ENCODE measurements at places on chromosomes 12 and 14.

DNA sequence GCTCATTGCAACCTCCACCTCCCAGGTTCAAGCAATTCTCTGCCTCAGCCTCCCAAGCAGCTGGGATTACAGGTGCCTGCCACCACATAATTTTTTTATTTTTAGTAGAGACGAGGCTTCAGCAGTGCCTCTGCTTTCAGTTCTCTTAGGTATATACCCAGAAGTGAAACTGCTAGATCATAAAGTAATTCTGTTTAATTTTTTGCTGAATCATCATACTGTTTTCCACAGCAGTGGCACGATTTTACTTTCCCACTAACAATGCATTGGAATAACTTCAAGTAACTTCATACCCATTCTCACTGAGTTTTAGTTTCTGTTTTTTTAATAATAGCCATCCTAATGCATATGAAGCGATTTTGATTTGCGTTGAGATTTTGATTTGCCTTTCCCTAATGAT is 148.0 kb upstream of the G2E3 start:
- DNase-seq, result no peak

- no peak for DNase-seq
Measured at GRCh38 chr14:35438910-35439713, 34.6 kb upstream of the NFKBIA start.

- no peak for DNase-seq
Measured at GRCh38 chr12:45989287-45989686, 1.1 kb downstream of the SCAF11 start.

DNA sequence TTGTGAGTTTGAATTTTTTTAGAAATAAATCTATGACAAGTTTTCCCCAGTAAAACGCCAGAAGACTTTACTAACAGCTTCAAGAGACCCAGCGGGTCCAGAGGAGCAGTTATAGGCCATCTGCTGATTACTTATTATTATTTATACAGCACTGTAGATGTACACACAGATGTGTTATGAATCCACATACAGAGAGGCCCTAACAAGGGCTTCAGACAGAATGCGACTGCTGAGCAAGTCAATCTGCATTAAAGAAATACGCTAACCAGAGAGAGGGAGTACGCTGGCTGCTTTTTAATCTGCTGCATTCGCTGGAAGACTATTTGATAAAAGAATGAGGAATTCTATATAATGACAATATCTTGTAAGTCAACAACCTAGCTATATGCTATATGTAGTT is 32.5 kb downstream of the ATF7 start:
- no peak for DNase-seq

DNA sequence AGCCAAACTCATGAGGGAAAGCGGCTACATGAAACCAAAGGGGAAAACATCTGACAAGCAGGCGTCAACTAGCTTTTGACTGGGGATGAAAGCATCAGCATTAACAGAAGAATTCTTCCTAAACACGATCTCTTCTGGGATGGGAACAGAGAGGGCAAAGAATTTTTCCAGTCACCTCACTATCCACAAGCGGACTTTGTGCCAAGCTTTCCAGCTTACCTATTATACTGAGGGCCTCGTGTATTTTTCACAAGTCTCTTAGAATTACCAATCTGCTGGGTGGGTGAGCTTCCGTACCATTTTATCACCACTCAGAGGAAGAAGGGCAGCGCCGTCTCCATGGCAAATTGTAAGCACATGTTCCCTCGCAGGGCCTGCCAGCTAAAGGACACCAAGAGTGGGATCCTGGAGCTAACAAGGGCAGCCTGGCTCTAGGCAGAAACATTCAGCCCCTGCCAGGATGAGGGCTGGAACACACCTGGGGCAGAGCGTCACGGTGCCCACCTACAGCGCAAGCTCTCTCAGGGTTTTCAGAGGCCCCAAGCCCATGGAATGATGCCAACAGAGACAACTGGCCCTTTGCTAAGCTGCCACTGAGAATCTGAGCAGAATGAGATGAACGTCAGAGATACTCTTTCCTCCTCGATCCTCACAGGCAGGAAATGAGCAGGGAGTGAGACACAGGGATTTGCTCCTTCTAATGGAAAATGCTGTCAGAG is 74.6 kb downstream of the CHGA start:
- DNase-seq, result no peak

DNA sequence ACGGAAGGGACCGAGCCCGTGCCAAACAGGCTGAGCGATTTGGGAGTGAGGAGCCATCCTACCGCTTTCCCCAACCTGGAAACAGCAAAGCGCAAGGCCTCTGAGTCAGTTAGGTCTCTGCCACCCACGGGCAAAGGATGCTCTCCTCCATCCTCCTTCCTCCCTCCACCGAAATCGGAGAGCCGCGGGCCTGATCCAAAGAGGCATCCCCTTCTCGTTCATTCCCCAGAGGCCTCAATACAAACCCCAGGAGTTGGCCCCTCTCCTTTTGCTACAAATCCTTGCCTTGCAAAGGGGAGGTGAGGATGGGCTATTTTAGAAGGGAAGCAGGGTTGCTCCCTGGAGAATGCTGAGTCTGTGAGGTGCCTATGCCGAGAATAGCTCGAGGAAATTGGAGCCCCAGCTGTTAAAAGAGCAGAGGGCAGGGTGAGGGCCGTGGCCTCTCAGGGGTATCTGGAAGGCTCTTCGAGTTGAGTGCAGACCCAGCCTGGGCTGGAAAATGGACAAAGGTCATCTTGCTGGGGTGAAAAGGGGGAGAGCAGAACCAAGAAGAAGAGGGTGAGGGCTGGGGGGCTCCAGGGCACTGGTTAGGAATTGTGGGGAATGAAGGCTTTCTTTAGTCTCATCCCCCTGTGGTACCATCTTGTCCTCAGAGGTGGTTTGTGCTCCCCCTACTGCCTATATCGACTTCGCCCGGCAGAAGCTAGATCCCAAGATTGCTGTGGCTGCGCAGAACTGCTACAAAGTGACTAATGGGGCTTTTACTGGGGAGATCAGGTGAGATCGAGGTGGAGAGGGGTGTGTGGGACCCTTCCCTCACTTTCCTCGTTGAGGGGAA is 1.1 kb downstream of the TPI1 start:
- no peak for DNase-seq

DNA sequence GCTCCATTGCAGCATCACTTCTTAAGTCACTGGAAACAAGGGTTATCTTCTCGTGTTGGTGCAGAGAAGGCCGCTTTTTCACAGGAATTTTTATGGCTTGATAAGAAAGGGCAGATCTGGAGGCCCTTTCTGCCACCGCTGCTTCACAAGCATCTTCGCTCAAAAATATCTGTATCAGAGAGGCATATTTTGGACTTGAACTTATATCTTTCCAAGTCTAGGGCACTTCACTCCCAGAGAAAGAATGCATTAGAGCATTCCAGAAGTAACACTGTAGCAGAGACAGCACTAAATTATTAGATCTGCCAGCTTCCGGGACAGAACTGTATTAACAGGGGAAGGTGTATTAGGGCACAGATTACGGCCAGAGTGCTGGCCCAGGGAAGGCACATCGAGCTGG is 151.7 kb upstream of the AMIGO2 start:
- no peak for DNase-seq

- no peak for DNase-seq
Measured at GRCh38 chr14:52051871-52052270, 17.0 kb downstream of the NID2 start.

GRCh38 chr14:75381642-75382041 is 46.2 kb upstream of the JDP2 start:
- no peak for DNase-seq

DNA sequence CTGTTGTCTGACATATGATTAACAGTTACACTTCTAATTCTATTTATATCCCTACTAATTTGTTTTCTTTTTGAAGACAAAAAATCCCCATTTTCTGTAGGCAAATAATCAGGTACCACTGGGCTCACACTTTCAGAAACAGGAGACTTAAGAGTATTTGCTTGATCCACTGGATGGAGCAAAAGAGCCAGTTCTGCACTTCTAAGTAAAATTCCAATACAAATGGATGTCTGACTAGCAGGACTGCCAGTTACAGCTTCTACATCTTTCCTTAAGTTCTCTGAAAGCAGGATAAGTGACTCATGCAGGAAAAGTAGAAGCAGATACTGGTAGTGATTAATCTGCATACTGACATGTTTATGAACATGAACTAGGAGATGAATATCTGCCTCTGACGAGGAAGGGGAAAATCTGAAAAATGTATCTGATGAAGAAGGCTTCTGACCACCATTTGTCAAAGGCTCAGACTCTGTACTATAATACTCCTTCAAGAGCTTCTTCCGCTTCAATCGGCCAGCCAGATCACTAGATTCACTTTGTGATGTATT is 73.8 kb upstream of the ANKS1B start:
- no peak for DNase-seq

DNA sequence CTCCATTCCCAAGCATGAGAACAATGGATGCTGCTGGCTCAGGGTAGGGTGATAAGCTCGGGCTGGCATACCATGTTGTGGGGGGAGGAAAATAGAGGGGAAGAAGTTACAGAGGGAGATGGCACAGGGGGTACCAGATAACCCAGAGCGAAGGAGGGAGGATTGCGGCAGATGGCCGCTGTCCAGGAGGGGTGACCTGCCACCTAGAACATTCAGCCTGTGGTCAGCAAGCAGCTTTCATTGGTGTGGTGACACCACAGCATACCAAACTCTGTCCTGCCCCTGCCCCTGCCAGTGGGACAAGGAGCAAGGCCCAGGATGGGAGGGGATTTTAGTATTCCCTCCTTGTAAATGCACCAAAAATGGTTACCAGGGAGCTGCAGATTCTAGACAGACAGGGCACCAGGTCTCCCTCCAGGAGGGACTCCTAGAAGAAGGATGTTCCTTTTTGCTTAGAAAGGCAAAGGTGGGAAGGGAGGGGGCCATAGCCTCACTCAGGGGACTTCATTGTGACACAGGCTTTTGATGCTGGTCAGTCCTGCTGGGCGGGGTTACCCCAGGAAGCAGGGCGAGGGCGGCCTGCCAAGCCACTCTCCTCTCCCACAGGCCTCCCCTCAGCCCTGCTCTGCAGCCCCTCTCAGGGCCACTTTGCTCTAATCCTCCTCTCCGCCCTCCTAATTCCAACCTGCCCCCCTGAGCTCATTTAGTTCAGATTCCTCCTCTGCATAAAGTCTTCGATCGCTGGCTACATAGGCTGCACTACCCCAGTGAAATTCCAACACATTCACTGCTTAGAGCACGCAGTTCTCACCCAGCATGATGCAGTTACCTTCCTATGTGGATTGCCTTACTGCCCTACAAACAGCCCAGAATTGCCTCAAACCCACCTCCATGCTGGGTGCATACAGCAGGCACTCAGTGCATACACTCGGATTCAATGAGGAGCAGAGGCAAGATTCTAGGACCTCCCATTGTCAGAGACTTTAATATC is 36.0 kb upstream of the PLEKHG6 start:
- no peak for DNase-seq

DNA sequence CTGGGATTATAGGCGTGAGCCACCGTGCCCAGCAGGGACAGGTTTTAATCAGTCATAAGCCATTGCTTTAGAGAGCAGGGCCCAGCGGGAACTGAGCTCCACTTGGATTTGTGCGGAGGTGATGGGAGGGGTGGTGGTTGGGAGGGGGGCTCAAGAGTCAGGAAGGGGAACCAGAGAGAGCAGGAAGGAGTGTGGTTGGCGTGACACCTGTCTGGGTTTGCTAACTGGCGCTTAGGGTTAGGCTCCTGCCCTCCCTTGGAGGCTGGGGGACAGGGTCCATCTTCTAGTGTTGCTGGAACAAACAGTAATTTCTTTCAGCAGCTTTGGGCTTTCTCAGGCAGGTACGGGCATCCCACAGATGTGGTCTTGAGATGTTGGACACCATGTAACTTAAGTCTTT is 7.5 kb upstream of the ALDH2 start:
- DNase-seq, result no peak

DNA sequence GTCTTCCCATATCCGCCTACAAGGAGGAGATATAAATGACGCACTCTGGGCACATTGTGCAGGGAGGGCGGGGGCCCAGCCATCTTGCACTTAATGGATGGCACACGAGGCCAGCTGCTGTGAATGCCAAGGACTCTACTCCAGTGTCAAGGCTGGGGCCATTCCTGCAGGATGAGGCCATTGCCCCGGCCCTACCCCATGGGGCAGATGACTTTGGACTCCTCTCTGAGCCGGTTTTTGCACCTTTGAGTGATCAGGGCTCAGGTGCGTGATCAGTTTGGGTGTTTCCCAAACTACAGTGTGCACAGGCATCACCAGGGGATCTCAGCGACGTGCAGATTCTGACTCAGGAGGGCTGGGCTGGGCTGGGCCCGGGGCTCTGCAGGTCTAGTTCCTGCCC is 16.1 kb downstream of the MMAB start:
- DNase-seq, result no peak

- no peak for DNase-seq
Measured at GRCh38 chr14:60922050-60922449, 58.8 kb downstream of the TRMT5 start.

GRCh38 chr14:48243900-48244299 is 568.5 kb upstream of the MDGA2 start:
- no peak for DNase-seq

DNA sequence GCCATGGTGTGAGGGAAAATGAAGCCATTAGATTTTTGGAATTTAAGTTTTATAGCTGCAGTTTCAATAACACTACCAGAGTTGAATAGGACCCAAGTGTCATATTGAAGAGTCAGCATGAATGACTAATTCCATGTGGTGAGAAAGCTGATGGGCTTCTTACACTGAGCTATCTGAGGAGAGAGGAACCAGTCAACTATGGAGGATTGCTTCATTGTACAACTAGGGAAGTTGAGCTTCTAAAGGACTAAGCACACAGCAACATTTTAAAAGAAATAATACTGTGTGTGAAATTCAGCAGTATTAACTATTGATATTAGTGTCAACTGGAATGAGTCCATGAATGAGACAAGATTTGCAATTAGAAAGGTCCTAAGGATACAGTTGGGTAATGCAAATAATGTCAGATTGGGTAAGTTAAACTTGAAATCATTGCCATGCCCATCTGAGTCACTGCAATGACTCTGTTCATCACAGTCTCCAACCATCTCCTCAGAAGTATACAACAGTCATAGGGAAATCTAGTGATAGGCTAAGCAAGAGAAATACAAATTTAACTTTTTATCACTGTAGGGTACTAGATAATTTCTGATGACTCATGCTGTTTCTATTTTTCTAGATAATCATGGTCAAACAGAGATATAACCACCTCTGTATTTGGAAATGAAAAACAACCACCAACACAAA is 394.2 kb downstream of the FSCB start:
- no peak for DNase-seq

GRCh38 chr14:79826362-79826761 is 384.9 kb downstream of the DIO2 start:
- no peak for DNase-seq

Measured in progenitor cell of endocrine pancreas (in vitro differentiated cells).